ENCODE measurements at places on chromosomes 3 and 15.

GRCh38 chr15:77195586-77195985, 124.7 kb upstream of the TSPAN3 start:
- DNase-seq, result no peak

DNA sequence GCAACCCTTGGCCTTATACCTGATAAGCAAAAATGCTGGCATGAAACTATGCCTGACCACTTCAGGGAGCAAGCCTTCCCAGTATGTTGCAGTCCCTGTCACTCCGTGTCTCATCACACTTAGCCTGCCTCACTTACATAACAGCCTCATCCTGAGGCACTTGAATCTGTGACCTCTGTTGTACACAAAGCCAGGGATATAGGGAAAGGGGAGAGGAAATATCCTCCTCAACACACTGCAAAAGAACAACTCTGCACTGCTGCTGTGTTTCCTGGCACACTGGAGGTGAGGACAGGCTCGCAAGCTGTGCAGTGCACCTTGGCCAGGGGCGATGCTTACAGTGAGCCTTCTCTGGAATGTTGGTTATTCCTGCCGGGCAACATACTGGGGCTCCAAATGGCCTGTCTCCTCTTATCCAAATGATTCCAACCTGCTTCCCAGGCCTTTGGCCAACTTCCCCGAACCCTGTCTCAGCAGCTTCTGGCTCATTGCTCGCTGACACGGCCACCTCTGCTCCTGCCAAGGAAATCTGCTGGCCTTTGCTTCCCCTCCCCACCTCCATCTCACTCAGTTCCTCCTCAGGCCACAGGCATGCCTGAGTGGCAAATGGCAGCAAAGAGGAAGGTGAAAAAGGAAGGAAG, 109.2 kb downstream of the CD47 start:
- peak; percentile 10 for DNase-seq

DNA sequence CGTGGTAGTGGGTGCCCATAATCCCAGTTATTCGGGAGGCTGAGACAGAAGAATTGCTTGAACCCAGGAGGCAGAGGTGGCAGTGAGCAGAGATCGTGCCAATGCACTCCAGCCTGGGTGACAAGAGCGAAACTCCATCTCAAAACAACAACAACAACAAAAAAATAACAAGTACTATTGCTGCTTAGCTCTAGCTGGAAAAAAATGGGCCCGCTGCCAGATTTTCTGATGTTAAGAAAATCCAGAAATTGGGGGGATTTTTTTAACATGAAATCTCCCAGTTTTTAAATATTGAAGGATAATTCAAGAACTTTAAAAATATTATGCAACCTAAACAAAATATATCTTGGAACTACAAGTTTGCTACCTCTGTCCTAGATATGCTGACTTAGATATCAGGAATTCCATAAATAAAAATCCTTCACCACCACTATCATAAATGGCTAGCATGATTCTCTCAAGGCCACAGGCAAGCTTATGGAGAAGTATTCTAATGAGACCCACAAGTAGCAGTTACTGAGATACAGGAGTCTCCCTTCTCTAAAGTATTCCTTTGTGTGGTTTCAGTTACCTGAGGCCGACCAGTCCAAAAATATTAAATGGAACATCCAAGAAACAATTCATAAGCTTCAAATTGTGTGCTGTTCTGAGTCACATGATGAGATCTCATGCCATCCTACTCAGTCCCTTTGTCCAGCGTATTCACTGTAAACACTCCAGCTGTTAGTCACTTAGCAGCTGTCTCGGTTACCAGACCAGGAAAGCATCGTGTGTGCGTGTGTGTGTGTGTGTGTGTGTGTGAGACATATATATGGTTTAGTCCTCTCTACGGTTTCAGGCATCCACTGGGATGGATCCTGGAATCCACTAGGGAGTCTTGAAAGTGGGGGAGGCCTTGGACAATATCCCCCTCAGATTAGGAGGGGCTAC, 277.2 kb downstream of the TBL1XR1 start:
- no peak for DNase-seq

DNA sequence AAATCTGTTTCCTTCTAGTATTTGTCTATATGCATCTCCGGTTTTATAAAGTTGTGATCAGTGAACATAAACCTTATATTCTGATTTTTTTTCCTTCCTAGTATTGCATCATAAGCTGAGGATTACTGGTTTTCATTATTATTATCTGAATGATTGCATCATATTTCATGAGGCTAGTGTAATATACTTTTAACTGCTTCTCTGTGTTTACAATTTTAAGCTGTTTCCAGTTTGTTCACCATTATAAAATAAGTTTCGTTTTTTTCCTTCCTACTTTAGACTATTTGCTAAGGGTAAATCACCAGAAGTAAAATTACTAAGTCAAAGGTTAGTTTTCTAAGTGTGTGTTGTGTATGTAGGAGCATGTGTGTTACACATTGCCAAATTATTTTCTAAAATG, 20.2 kb downstream of the SEMA6D start:
- no peak for DNase-seq

- no peak for DNase-seq
These were observed 696 bp upstream of the SNRK start for GRCh38 chr3:43285644-43286043.

DNA sequence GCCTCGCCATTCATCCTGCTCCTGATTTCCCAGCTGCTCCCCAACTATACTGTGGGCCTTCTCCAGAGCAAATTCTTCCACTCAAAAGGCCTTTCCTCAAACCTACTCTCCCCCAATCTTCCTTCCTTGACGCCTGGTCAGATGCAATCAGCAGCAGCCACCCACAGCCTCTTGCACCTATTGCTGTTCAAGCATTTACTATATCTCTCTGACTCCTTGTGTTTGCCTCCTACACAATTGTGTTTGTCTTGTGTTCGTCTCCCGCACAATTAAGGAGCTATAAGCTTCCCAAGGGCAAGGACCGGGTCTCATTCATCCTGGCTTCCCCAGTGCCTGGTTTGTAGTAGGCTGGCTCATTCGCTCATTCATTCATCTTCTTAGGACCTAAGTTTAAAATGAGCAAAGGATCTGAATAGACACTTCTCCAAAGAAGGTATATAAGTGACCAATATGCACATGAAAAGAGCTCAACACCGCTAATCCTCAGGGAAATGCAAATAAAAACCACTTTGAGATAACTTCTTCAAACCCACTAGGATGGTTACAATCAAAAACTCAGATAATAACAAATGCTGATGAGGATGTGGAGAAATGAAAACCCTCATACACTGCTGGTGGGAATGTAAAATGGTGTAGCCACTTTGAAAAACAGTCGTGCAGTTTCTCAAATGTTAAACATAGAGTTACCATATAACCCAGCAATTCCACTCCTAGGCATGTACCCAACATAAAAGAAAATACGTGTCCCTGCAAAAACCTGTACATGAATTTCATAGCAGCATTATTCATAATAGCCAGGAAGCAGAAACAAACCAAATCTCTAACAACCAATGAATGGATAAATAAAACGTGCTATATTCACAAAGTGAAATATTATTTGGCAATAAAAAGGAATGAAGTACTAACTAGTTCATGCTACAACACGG, 31.0 kb downstream of the MEGF11 start:
- DNase-seq, result no peak

- DNase-seq, result no peak
These were observed 396.6 kb downstream of the NAALADL2 start for GRCh38 chr3:175255698-175256097.

Measured in midbrain (tissue), 1 donor.